Lower leg skin (tissue), 4 donors: ENCODE measurements at places on chromosomes 13 and 19. TPM values are rescaled to one million over a fixed set of nuclear protein-coding genes. Genes with fewer than 3 reads are reported as not detected.

Gene NKG7
- not detected for total RNA-seq

- DNase-seq: no peak
Measured at GRCh38 chr19:13942023-13942684, 3.9 kb upstream of the PODNL1 start.

Gene PGLYRP1
- total RNA-seq: not detected

Gene KLHL26
- total RNA-seq: 20.7 TPM

Gene ZNF146
- 72.4 TPM for total RNA-seq

Gene ZNF880
- 15.7 TPM for total RNA-seq
